ENCODE measurements at places on chromosomes 11 and 22.

- no peak for DNase-seq
These were observed 21.6 kb upstream of the PEX26 start for GRCh38 chr22:18056161-18056666.

GRCh38 chr11:74460065-74460464, 7.3 kb downstream of the KCNE3 start:
- DNase-seq = no peak

GRCh38 chr22:25176799-25177198, 22.9 kb upstream of the CRYBB3 start:
- no peak for DNase-seq

DNA sequence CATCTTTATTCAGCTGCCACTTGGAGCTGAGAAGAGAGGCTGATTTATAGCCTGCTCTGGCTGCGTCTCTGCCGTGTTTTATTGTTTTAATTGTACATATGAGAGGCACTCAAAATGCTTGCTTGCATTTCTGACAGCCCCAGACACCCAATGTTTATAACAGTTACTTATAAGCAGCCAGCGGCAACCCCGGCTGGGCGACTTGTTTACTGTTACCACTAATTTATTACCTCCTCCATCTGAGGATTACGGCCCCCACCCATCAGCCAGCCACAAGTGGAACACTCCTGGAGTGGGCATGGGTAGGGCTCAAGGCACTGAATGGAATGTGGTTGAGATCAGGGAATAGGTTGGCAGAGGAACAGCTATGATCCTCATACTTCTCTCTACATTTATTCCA, 61.2 kb downstream of the CLPB start:
- no peak for DNase-seq

DNA sequence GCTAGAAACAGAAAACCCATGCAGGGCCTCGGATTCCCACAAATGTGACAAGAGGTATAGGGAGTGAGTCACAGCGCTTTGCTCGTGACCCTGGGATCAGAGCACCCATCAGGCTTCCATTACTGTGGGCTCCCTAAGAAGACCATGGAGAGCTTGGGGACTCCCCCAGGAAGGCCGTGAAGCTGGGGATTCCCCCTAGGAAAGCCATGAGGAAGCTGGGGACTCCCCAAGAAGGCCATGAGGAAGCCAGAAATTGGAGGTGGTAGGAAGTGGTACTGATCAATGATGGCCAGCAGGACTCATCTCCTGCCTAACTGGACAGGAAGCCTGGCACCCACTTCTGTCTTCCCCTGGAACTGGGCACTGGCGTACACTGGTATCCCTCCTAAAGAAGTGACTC, 10.1 kb upstream of the DCPS start:
- no peak for DNase-seq

- no peak for DNase-seq
These were observed 265.4 kb upstream of the ARHGAP20 start for GRCh38 chr11:110977661-110978060.

- no peak for DNase-seq
These were observed 70.3 kb downstream of the SLC1A2 start for GRCh38 chr11:35348898-35349687.

DNA sequence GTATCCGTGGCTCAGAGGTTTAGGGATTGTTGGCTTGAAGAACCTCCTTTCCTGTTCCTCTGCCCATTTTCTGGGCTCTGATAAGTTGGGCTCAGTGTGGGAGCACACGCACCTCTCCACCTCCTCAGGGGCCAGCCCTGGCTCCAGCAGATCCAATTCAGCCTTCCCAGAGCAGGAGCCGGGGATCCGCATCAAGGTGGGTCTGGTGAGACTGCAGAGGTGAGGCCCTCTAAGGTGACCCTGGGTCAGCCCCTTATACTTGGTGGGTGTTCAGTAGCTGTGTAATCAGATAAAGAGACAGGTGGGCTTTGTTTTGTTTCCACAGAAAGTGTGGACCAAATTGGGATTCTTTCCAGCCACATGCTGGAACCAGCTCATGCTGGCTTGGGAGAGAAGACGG, 1466.0 kb downstream of the TBC1D22A start:
- no peak for DNase-seq

DNA sequence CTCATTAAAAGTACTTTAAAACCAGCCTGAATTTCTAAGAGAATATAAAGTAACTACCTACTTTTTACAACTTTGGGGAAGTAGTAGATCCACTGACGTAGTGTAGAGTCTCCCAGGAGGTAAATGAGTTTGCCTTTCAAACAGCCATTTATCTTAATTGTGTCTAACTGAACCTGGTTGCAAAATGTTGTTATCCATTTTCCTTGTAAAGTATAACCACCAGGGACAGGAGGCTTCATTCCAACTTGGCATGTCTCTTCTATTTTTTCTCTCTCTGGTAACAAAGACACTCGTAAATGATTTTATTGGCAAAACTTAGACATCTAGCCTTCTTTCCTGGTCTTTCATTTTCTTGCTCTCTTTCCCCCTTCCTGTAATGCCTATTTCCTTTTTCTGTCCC, 36.9 kb downstream of the NXPE1 start:
- DNase-seq = no peak

GRCh38 chr11:35487532-35488078, 37.8 kb downstream of the PAMR1 start:
- no peak for DNase-seq

DNA sequence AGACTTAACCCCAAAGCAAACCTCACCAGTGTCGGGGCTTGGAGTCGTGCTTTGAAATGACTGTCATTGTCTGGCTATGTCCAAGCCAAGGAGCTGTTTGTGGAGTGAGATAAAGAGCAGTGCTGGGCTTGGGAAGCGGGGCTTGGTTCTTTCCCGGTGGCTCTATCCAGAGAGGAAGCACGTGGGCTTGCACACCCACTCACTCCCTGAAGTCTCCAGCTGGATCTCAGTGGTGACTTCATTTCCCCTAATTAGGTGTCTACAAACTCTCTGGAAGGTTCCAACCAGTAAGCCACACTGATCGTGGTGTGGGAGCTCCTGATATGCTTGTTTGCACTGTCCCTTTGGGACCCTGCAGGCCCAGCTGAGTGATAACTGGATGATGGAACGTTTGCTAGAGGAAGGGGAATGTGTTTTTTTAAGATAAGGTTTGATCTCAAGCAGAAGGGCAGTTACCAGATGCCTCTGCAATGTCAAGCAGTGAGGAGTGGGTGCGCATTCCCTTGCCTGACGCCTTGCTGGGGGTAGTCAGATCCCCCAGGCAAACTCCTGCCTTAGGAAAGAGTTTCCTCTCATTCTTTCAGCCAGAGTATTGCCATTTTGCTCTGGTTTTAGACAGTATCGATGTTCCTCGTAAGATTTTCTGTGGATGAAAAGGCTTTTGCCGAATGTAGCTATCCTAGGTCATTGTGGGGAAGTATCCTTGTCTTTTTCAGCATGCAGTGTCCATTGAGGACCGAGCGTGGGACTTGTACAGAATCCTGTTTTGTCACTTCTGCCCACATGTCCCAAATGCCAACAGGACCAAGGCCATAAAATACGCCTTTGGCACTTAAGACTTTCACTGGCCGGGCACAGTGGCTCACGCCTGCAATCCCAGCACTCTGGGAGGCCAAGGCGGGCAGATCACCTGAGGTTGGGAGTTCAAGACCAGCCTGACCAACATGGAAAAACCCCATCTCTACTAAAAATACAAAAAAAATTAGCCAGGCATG, 90.9 kb downstream of the MICAL2 start:
- peak; percentile 76 for DNase-seq

GRCh38 chr11:61046833-61047232, 55.5 kb upstream of the CD5 start:
- no peak for DNase-seq

GRCh38 chr11:102378818-102379217, 31.8 kb downstream of the BIRC2 start:
- DNase-seq = no peak

DNA sequence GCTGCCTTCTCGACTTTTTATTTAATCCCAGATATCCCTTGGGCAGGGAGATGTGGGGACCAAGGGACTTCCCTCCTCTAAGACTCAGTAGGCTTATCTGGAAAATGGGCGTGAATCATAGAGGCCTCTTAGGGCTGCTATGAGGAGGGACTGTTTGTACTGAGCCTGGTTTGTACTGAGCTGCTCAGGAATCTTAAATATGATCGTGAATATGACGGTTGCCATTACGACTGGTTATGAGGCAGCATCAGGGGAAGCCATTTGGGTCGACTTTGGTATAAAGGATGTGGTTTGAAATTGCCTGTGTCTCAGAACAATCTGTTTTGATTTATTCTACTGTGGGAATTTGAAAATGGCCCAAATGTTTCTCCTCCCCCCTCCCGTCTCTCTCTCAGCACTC, 20.6 kb downstream of the TSPAN18 start:
- DNase-seq = no peak

DNA sequence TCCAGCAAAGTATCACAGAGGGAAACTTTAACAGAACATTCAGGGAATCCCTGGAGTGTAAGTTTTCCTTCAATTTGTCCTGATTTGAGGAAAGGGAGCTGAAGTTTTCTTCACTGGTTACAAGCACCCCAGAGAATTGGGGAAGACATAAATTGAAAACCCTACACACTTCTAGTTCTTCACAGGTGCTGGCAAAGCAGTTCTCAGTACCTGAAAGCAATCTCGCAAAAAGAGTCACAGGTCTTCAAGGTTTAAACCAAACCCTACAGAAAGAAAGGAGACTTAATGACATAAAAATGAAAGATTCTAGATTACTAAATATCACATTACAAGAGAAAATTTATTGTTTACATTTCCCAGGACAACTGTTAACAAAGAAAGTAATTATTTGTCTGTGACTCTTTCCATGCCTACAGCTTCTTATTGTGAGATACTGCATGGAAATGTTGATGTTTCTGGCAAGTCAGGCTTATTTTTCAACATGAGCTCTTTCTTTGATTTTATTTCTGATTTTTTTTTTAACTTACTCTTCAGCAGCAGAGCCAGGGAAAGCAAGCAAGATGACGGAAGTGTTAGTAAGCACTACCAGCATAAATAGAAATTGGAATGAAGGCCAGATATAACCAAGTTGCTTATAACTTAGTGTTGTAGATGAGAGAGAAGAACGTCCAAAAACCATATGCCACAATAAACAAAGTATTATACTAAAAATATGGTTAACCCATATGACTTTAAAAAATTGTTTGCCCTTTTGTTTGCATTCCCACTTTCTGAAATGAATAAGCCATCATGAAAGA, 44.1 kb downstream of the FANCF start:
- no peak for DNase-seq

GRCh38 chr11:32071811-32072210, 19.1 kb upstream of the RCN1 start:
- no peak for DNase-seq

DNA sequence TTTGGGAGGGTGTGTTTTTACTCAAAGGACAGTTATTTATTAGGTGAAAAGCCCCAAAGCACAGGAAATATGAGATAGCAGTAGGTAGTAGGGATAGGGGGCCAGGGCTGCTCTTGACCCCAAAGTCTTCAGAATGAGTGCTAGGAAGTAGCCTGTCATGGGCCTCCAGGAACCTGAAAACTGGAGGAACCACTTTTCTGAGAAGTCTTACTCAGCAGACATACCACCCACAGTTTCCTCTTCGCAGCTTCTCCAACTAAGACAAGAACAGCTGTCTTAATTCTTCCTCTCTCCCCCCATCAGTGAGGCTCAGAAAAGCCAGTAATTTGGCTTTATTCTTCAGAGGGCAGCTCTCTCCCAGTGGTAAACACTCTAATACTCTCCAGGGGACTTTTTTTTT, 84.0 kb upstream of the CTSC start:
- no peak for DNase-seq

DNA sequence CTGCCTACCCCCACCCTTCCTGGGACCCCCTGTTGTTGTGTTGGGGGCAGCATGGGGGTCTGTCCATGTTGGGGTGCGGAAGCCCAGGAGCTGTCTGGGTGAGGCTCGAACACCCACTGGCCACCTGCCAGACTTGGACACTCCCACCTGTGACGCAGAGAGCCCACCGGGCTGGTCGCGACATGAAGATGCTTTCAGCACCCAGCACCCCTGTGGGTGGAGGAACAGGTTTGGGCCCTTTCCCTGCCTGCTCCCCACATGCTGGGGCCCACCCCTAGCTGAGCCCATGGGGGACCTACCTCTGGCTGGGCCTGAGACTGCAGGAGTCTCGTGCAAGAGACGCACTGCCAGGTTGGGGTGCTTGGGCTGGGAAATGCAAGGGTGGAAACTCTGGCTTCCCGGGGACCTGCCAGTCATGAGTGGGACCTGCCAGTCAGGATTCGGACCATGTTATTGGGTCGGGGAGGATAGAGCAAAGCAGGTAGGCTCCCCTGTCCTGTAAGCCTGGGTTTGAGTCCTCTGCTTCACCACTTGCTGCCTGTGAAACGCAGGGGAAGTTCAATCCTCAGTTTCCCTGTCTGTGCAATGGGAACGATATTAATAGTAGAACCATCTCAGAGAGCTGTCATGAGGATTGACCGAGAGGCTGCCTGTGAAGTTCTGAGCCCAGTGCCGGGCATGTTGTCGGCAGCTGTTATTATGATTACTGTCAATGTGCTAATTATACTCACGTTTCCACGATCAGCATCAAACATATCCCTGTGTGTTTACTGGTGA, 24.1 kb downstream of the KIAA1671 start:
- no peak for DNase-seq

DNA sequence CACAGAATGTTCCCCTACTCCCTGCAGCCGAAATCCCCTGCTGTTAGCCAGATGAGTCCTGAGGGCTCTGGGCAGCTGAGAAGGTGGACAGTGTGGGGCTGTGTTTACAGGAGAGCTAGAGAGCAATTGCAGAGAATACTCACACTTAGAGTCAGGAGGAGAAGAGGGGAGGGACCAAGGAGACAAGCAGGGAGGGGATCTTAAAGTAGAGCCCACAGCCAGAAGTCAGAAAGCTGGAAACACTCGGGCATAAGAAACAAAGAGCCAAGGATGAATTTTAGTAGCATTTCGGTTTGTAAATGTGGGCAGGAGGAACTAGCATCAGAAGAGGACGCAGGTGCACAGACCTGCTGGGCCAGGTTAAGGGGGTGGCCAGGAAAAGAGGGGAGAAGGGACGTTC, 1435.9 kb downstream of the BRD1 start:
- no peak for DNase-seq

GRCh38 chr22:42780070-42780540, 59.4 kb upstream of the A4GALT start:
- DNase-seq = peak; percentile 84

DNA sequence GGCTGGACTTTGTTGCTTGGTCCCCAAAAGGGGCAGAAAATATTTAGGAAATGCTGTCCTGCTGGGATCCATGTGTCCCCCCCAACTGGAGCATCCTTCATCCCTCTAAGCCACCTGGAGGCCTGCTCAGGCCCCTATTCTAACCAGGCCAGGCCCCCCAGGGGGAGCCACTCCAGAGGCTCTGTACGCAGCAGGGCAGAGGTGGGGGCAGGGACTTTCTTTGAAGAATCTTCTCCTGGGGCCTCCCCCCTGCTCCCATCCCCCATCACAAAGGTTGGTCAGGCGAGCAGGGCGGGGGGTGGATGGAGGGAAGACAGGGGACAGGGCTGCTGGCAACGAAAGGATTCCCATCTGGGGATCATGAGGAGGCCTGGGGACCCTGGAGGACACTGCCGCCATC, 170.8 kb downstream of the MN1 start:
- no peak for DNase-seq

- no peak for DNase-seq
These were observed 927.9 kb downstream of the BRD1 start for GRCh38 chr22:48899523-48900326.

- no peak for DNase-seq
These were observed 86.6 kb upstream of the FGF3 start for GRCh38 chr11:69905611-69906452.

GRCh38 chr22:50507991-50508884, at the start of gene NCAPH2:
NCAPH2 (plus strand) TSS chr22:50508224; CDS start chr22:50508338, 114 bp downstream.
- DNase-seq = peak; percentile 87
